NCI-H2081 treated with DMSO at 0.1 percent for 48 hours (cell line): ENCODE measurements at places on chromosomes 16 and 17.

- DNase-seq: no peak
Measured at GRCh38 chr17:47324224-47325020, 667 bp downstream of the EFCAB13 start.

DNA sequence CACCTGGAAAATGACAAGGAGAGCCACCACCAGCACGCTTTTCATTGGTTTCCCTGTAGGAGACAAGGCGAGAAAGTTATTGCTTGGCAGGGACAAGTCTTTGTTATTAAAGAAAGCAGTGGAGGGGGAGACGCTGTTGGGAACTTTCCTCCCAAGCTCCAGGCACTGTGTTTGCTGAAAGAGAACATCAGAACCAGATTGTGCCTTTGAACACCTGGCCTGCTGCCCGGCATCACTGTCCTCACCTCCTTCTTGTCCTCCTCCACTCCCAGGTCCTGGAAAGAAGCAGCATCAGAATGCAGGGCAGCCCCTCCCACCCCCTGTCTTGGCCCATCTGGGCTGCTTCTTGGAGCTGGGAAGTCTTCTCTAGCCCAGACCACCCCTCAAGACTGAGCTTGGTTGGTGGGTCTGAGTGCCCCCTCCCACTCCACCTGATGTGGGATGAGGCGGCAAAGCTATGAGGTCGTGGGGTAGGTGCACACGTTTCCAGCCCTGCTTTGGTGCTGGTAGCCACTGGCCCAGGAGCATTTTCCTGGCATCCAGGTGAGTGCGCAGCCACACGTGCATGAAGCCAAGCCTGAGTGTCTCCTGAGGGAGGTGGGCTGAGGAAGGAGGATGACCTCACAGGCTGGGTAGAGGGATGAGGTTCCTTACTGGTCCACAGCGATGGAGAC, 6.2 kb downstream of the CCR7 start:
- DNase-seq: no peak

- no peak for DNase-seq
Measured at GRCh38 chr16:1978476-1979120, 2.7 kb downstream of the NOXO1 start.

DNA sequence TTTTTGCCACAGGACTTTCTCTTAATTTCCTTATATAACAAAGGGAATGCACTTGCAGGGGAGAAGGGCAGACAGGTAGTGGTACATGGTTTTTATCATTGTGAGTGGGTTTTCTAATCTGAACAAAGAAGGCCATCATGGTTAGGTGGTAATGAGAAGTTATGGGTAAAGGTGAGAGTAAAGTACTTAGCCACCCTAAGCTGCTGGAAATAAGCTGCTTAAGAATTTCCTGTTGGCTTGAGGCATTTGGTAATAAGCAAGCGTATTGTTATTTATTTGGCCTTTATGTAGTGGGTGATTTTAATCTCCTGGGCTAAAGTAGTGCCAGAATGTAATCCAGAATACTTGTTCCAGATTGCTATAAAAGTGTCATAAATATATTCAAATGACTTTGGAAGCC, 27.1 kb downstream of the TAC4 start:
- DNase-seq: no peak

DNA sequence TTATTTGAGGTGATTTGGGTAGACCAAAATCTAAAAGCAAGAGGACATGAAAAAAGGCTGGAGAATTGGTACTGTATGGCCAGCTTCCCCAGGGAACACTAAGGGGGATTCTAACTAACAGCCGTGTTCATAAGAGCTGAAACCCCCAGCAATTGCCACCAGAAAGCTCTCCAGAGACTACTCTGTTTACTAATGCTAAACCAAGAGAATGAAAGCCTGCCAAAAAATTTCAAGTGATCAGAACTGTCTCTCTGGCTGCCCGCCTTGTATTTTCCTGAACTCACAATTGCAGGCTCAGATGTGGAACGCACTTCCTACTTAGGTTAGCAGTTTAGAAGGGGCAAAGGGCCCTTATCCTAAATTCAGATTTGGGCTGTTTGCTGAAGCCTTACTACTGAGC, 24.1 kb downstream of the MYH10 start:
- no peak for DNase-seq

DNA sequence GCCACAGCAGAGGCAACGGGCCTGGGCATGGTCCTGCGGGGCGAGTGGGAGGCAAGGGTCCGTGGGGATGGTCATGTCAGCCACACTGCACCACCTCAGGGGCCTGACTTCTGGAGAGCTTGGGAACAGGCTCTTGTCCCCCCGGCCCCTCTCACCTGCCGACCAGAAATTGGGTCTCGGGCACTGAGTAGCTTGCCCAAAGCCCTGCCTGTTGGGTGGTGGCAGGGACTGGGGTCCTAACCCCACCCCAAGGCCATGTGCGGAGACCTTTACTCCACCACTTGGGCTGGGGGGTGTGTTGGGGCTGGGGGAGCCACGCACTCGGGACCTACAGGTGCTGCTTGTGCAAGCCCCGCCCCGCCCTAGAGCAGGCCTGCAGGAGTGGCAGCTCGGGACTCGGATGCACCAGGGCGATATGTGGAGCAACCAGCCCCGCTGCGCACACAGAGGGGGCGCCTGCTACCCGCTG, 24.2 kb upstream of the CHMP6 start:
- DNase-seq: no peak
